SW 1271 (cell line): ENCODE measurements at places on chromosomes 1 and 21.

DNA sequence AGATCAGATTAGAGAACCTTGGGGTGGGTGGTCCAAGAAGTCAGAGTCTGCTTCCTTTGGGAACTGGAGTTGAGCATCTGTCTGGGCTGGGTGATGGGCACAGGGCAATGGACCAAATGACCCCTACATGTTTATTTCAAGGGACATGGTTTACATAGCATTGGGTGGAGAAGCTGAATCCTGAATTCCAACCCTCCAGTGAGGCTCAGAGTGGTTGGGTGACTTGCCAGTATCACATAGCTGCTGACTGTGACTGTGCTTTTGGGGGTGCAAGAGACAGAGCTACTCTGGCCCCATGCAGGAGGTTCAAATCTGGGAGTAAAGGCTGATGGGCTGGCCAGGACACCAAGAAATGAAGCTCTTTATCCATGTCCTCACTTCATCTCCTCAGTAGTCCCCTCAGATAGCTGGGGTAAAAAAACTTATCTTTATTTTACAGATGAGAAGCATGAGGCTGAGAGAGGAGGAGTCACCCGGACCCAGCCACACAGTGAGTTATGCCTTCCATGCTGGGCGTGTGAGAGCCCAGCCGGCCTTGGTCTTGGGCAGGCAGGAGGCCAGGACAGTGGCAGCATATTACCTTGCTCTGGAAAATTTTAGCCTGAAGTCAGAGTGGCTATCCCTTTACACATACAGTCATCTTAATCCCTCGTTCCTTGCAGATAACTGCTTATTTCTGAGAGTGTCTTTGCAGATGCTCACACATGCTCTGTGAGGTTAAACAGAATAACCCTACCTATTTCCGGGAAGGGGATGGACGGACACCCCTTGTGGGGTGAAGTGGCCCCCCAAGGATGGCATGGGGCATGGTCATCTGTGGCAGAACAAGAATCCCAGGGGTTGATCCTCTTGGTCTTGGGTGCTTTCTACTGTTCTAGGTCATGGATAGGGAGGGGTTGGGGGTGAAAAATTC, 2.8 kb upstream of the SERINC2 start:
- DNase-seq: no peak

- no peak for DNase-seq
Measured at GRCh38 chr1:65299328-65299727, 10.0 kb upstream of the DNAJC6 start.

DNA sequence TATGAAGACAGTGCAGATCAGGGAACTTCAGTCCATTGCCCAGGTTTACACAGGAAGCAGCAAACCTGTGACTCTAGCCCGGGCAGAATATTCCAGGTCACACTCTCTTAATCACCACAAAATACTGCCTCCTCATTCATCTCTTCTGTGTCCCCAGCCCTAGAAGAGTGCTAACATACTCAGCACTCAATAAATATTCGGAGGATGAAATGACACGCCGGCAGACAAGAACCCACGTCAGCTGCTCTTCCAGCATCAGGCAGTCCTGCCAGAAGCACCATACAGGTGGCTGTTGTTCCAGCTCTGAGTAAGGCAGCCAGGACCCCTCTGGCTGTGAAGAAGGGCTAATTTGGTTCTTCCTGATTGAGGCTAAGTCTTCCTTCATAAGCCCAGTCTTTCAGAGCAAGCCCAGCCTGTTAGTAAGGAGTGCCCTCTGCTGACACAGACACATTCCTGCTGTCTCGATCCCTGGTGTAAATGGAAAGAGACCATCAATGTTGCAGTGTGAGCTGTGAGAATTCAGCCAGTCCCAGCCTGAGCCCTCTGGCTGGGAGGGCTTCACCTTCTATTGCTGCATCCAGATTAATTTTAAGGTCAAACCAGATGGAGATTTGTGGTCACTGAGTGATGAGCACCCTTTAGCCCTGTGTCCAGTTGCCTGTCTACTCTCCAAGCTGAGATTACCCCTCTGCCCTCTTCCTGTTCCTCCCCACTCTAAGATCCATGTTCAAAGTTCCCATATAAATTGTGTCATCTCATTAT, 45.0 kb upstream of the KIRREL1 start:
- DNase-seq: peak; percentile 13

DNA sequence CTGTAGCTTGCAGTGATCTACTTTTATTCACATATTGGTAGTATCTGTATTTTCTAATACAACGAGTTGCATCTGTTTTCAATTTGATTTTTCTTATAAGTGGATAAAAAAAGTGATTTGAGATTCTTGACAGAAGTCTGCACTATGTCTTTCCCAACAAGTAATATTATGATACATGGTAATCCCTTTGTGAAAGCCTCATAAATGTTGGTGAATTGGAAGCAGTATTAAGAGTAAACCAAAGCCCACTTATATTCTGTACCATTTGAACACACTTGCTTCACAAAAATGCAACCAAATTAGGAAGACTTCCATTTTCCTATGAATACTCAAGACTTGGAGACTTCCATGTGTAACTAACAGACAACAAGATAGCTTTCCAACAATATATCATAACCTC, 172.0 kb downstream of the HMCN1 start:
- no peak for DNase-seq

DNA sequence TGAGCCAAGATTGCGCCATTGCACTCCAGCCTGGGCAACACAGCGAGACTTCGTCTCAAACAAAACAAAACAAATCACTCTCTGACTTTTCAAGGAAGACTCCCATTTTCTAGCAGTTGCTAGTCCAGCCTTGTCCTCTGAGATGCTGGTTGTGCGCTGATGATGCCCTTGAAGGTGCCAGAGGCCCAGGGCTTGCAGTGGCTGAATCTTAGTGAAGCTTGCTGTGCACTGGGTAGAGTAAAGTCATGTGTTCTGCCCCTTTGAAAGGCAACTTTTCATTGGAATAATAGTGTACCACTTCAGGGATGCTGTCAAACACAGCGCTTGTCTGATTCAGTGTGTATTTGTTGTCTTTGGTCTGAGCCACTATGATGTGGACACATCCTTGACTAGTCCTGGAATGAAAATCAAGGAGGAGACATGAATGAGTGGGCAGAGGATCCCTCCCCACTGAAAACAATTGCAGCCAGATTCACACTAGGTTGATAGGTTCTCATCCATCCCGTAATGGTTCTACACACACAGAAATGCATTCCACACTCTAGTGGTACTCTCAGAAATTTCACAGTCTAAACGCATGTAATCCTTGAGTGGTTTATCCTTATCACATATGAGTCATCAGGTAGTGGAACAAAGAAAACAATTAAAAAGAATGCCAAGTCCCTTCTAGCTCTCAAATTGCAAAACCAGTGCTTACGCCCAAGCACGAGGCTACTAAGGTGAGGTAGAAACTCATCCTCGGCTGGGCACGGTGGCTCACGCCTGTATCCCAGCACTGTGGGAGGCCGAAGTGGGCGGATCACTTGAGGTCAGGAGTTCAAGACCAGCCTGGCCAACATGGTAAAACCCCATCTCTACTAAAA, 17.8 kb upstream of the TDRD10 start:
- DNase-seq: no peak

DNA sequence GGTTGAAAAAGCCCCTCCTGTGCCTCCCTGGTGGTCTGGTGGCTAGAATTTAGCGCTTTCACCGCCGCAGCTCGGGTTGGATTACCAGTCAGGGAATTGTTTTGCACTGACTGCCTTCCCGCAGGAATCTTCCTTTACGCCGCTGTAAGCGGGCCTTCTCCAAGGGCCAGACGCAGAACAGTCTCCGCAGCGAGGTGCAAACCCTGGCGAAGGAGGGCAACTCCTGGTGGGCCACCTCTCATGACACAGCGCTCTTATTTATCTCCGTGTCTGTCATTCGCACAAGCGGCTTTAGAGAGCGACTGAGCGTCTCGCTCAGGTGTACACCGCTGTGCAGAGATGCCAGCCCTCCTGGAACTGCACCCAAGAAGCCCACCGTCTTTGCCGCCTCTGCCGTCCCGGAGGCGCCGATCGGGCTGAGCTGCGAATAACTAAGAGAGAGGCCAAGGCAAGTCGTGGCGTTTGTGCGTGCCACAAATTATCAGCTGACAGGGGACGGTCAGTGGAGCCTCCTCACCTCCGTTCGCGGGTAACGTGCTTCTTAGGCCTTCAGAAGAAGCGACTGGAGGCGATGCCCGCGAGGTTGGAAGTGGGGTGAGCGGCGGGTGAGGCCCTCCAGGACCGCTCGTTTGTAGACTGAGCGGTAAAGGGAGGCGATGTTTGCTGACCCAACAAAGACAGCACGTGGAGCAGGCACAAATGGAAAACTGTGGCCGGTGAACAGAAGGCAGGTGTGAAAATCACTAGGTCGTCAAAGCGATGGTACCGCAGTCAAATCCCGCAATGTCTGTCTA, 93.5 kb downstream of the PRKAB2 start:
- DNase-seq: no peak

GRCh38 chr1:210940081-210940617, 193.8 kb downstream of the KCNH1 start:
- no peak for DNase-seq

DNA sequence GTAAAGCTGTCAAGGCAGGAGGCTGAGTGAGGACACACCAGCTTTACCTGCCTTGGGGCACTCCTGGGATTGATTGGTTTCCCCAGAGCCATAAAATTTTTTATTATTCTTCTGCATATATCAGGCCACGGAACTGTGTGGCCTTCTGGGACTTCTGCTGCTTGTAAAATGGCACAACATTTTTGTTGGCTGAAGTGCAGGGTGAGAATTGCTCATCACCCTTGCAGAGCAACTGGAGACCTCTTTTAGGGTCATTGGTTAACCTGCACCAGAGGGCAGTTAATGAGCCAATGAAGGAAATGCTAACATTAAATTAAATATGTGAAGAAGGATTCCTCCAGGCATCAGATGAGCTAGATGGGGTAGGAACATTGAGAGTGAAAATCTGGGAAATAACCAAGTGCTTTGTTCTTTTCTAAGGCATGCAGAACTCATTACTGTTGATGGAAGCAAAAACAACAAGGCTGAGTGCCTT, 87.7 kb downstream of the LTN1 start:
- no peak for DNase-seq

- DNase-seq: no peak
Measured at GRCh38 chr21:43818685-43819084, 29.3 kb downstream of the RRP1 start.

GRCh38 chr1:212070720-212071302, 35.3 kb downstream of the DTL start:
- DNase-seq: no peak

- no peak for DNase-seq
Measured at GRCh38 chr1:26403656-26404055, 7.0 kb upstream of the LIN28A start.

DNA sequence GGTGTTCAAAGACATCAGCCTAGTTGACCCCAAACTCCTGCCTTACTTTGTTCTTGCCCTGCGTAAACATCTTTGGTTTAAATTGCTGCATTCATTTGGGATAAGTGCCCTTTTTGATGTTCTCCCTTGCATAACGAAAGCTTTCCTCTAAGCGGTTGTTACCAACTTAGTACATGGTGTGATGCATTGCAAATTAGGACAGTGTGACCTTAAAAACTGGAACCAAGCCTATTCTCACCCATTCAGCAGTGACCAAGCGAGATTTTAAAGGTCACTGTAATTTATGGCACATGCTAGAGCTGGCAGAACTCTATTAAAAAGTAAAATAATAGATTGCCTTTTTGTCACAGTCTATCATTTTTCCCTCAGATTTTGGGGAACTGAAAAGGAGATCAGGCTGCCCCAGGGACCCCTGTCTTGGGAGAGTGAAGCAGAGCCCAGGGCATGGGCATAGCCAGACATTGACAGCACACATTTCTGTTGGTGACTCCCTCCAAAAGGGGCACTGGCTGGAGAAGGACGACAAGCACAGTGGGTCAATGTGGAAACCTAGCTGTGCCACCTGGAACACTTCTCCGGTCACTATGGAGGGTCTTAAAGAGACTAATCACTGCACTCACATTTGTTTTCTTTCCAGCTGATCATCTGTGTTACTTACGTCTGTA, 63.9 kb downstream of the KCNK1 start:
- no peak for DNase-seq
